ENCODE measurements at places on chromosomes 11 and 22.
A peak's percentile ranks its signal among the peaks of the same experiment; 100 is the strongest.

DNA sequence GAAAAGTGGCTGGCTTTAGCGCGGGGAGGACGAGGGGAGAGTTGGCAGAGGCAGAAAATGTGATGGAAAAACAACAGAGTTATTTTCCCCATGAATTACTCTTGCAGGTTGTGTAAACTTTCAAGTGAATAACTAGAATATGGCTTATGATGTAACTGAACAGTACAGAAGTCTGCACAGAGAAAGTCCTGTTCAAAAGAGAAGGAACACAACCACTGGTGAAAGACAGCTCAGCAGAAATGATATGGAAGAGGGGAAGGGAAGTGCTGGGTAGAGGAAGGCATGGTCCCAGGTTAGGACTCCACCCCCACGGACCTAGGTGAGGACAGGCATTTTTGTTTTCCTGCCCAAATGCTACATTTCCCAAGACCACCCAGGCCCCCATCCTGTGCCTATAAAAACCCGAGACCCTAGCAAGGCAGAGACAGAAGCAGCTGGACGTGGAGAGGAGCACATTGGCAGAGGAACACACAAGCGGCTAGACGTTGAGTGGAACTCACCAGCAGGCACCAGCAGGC, 77.7 kb downstream of the MAML2 start:
- peak overlapping the region; percentile 82 for H3K27ac ChIP-seq
- no peak overlapping the region for H3K4me3 ChIP-seq
- H3K4me1 ChIP-seq: peaks cover 35% of the 10 kb centered on the region
- no peaks in the 10 kb centered on the region for H3K36me3 ChIP-seq
- no peaks in the 10 kb centered on the region for H3K27me3 ChIP-seq

DNA sequence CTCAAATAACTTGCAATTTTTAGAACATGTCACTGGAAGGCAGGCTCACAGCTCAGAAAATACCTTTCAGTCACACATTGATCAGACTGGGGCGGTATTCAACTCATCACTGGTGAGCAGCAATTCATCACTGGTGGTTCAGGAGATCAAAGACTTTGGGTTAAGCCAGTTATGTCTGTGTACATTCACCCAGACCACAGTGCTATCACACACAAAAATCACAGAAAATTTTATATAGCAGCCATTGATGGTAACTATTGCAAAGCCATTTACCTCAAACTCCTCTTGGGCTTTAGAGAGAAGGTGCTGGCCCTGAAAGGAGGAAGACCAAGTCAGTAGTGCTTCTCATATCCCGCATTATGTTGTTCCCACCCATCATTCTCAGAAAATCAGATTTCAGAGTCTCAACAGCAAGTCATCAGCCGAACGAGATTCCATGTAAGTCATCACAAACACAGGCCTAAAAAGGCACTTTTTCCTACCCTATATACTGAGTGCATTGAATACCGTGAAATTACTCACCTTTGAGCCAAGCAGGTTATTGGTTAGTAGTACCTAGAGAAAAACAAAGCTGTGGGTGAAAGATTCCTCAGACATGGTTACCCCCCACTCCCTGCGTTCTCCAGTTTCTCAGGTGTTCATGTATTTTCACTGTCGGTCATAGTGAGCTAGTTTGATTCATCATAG, 14.0 kb upstream of the WDR74 start:
- H3K4me3 ChIP-seq: no peak overlapping the region
- H3K36me3 ChIP-seq: peaks cover 20% of the 10 kb centered on the region
- H3K27me3 ChIP-seq: no peaks in the 10 kb centered on the region

- peaks cover 2% of the 10 kb centered on the region for H3K4me1 ChIP-seq
- H3K4me3 ChIP-seq: no peak overlapping the region
Measured at GRCh38 chr11:95372097-95372656, 141.2 kb upstream of the SESN3 start.

DNA sequence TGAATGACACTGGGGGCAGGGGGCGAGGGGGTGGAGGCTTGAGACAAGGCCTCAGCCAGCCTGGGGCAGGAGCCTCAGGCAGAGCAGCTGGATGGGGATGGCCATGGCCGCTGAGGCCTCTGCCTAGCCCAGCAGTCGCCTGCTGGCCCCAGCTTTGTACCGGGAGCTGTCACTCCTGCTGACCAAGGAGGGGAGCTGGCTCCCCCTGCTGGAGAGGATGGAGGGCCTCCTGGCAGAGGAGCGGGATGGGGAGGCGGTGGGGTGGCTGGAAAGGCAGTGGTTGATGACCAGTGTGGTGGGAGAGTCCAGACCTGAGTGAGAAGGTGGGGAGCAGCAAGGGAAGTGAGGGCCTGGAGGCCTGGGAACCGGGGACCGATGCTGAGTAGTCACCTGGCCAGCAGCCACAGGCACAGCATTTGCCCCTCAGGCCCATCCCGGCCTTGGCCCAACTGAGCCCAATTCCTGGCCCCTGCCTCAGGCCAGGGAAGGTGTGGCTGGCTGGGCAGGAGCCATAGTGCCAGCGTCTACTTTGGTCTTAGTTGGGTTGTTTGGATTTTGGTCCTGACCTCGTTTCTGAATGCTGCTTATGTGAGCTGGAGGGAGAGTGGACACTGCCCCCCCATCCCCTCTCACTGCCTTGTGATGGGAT, 6.0 kb upstream of the SUSD2 start:
- peak; percentile 92 for DNase-seq
- peak overlapping the region; percentile 84 for H3K27ac ChIP-seq
- H3K4me1 ChIP-seq: peaks cover 35% of the 10 kb centered on the region
- H3K27me3 ChIP-seq: no peaks in the 10 kb centered on the region
- H3K4me3 ChIP-seq: no peak overlapping the region

- H3K4me1 ChIP-seq: peaks cover 35% of the 10 kb centered on the region
- DNase-seq: no peak
Measured at GRCh38 chr11:304915-305843, 2.4 kb upstream of the IFITM2 start.

Data from ascending aorta (tissue), 2 donors.